ENCODE measurements at places on chromosomes 7 and 10.

- ATAC-seq, result no peak
These were observed 182.5 kb downstream of the SKAP2 start for GRCh38 chr7:26681819-26682418.

GRCh38 chr10:34299105-34299611, 515.9 kb downstream of the PARD3 start:
- peak; percentile 81 for ATAC-seq

GRCh38 chr10:130804281-130804680, 507.2 kb downstream of the TCERG1L start:
- ATAC-seq, result no peak

DNA sequence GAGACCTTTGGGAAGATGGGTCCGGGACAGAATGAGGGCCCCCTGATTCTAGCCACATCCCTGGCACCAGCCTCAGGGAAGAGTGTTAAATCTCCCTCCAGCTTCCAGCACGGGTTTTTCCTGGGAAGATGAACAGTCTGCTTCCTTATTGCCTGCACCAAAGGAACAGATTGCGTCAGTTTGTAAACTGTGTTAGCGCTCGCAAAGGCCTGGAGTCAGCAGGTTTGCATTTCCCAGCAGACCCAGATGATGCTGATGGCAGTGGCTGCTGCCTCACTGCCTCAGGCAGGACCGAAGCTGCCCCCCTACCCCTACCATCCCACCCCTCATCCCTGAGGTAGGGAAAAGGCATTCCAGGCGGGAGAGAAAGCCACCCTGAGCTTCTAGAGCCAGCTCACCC, 34.6 kb upstream of the LRRC4 start:
- peak; percentile 22 for ATAC-seq

DNA sequence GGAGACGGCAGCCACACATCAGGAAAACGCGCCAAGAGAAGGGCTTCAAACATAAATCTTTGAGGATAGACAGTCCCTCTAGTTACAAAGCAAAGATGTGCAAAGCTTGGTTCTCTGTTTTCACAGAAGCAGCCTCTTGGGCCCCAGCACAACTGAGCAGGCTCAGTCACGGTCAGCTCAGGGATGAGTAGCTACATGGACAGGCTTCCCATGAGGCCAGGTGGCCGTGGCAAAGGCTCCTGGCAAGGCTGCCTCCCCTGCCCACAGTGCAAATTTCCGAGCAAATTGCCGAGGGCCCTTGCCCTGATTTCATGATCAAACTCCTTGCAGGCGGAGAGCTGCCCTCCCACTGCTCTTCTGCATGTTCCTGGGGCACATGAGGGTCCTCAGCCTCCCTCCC, 37.8 kb upstream of the EN2 start:
- no peak for ATAC-seq

GRCh38 chr7:28588602-28589001, 176.3 kb downstream of the CREB5 start:
- no peak for ATAC-seq

- no peak for ATAC-seq
These were observed 1034.7 kb upstream of the GHITM start for GRCh38 chr10:83104616-83105015.

DNA sequence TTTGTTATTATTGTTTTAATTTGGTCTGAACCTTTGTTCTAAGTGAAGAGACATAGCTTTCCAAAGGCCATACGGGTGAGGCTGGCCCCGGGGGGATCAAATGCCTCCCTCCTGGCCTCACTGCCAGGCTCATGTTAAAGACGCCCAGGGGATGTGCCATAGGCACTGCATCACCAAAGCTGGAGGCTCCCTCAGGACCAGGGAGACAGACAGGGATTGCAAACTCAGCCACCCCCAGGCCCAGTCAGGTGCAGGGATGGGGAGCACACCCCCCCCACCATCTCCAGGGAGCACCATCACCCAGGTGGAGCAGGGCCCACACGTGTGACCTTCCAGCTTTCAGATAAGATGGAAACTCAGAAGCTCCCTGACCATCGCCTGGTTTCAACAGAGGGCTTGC, 96.0 kb upstream of the DNAAF5 start:
- ATAC-seq, result no peak

All from motor neuron (in vitro differentiated cells).